ENCODE measurements at places on chromosomes 3 and 15.

GRCh38 chr3:114624047-114624445 lies 330.2 kb downstream of the TIGIT start:
- no peak for DNase-seq

GRCh38 chr15:55241891-55242290 lies 45.1 kb upstream of the RSL24D1 start:
- DNase-seq = no peak

DNA sequence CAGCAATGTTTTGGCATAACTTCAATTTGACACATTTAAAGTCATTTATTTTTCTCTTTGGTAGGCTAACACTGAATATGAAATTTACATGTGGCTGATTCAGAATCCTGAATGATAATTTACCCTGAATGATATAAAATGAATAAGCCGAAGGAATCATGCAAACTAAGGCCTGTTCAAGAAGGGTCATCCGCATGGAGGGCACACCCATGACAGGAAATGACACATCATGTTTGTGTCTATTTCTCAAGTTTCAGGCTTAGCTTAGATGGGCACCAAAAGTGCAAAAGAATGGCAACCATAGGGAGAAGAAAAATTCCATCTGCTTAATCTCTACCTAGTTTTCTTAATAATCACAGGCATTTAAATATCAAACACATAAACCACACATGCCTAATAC lies 141.5 kb downstream of the DUT start:
- DNase-seq = no peak

DNA sequence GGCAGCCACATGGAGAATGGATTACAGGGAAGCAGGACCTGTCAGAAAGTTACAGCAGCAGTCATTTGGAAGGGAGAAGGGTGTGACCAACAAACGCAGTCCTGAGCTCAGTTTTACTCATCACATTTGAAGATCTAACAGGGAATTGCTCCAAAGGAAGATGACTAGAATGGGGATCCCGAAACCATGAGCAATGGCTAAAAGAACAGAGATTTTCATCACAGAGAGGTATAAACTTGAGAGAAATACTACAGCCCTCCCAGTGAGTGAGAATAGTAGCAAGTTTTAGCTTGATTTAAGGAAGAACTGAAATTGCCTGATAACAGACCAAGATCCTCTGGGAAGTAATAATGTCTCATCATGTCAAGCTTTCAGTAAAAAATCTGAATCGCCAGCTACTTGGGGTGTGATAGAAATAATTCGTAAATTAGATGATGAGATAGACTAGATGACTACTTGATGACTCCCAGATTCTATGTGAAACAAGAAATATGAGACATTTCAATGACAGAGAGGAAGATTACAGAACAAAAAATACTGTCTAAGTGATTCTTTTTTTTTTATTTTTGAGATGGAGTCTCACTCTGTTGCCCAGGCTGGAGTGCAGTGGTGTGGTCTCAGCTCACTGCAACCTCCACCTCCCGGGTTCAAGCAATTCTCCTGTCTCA lies 16.9 kb downstream of the CD47 start:
- no peak for DNase-seq

- no peak for DNase-seq
Observed at GRCh38 chr15:79540551-79540950, 108.4 kb downstream of the MINAR1 start.

DNA sequence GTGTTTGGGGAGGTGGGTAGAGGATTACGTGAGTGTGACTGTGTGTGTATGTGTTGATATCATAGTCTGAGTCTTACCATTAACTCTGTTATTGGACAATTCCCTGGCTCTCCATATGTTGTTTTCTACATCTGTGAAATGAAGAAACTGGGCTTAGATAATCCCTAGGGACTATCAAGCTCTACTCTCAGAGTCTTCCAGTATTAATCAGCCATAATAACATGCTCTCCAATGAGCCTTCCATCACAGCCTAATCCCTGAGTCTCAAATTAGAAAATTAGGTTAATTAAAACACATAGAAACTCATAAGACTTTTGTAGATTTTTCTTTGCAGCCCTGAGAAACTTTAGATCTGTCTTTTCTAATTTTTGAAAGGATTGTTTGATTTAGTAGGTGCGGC lies 404.2 kb upstream of the RARB start:
- no peak for DNase-seq

DNA sequence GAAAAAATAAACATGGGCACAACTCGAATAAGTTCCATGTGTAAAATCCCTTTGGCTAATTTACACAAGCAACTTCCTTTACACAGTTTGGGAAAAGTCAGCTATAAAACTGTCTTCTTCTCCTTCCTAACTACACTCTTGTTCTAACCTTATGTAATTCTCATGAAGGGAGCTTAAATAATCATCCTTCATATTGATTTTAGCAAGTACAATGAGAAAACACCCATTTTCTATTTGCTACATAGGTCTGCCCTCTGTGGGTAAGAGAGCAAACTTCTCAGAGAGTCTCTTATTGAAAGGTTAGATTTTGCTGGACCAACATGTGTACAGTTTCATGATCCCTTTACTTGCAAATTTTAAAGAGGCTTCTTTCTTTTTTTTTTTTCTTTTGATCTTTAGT lies 398.5 kb downstream of the ROBO1 start:
- DNase-seq = no peak

DNA sequence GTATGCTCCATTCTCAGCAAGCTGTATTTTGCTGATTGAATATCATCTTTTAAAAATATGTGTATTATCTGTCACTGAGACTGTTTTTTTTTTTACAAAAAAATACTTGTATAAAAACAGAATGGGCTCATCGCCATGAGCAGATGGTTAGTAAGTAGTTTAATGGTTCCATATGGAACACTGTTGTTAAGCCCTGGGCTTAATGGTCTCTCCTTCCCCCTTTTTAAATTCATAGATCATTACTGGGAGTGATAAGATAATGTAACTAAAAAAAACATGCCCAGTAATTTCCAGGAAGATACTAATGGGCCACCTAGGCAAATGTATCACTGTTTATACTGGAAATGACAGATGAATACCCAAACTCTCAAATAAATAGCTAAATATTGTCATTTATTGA lies 95.3 kb upstream of the TPRG1 start:
- DNase-seq = no peak

DNA sequence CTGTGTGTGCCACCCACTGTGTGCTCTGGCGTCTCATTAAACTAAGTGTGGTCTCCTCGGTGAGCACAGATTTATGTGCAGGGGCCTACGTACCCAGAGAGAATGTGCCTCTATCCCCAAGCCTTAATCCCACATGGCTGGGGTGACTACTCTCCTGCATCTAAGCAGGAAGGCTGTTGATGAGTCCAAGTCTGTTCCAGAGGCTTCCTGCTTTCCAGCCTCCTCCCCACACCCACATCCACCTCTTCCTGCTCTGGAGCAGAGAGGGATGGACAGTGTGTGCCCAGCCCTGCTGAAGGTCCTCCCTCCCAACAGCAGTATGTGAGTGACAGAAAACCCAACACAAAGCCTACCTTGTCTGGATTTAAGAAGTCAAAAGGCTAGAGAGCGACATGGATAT lies 38.8 kb upstream of the BCL2L10 start:
- DNase-seq = no peak

DNA sequence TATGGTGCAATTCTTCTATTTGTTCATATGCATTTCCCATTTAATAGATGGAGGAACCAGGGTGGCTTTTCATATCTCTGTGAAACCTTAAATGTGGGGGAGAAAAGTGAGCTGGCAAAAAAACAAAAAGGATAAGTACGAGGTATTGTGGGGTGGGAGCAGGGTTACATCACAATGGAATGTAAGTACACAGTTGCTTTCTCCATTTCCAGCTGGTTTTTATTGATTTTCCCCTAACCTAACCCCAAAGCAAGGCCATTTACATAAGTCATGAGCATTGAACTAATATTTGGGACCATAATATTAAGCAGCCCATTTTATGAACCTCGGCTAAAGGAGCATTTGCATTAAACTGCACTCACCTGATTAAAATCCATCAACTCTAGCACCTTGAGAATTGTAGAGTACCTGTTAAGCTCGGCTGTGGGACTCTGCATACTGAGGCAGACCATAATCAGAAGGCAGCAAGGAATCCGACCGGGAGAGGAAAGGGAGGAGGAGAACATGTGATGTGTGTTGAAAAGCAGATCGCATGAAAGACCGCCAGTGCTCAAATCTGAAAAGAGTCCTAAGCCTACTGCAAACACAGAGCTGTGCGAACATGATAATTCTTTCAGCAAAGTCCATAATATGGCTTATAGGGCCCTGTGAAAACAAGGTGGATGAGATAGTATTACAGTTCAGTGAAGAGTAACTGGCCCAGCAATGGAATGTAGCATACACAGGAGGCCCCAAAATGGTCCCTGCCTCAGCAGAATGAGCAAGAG lies 513.4 kb downstream of the FHIT start:
- DNase-seq = no peak

DNA sequence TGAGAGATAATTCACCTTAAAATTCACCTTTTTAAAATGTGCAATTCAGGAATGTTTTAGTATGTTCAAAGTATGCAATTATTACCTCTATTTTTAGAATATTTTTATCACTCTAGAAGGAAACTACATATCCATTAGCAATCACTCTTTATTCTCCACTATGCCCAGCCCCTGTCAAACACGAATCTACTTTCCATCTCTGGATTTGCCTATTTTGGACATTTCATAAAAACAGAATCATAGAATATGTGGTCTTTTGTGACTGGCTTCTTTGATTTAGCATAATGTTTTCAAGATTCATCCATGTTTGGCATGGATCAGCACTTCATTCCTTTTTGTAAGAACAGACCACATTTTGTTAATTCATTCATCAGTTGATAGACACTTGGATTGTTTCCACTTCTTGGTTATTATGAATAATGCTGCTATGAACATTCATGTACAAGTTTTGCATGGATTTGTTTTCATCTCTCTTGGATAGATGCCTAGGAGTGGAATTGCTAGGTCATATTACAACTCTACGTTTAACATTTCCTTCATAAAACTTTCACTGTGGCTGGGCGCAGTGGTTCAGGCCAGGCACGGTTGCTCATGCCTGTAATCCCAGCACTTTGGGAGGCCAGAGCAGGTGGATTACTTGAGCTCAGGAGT lies 12.7 kb downstream of the HMCES start:
- DNase-seq = no peak

- DNase-seq = no peak
Observed at GRCh38 chr3:35592589-35593295, 46.6 kb upstream of the ARPP21 start.

DNA sequence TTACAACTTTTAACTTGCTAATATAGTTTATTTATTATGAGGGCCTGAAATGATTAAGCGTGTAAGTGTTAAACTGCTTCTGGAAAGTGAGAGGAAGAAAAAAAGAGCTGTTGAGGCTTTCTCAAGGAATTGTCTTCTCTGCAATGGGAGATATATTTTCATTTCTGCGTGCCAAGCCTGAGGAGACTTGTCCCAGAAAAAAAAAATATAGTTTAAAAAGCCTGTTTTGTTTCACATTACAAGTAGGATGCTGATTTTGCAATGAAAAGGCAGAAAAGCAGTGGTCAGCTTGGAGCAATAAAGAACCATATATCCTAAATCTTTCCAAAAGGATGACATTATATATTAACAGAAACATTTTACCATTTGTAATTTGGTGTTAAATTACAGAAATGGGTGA lies 115.5 kb downstream of the GMNC start:
- DNase-seq = no peak

GRCh38 chr3:105527949-105528348 lies 161.2 kb downstream of the ALCAM start:
- no peak for DNase-seq

DNA sequence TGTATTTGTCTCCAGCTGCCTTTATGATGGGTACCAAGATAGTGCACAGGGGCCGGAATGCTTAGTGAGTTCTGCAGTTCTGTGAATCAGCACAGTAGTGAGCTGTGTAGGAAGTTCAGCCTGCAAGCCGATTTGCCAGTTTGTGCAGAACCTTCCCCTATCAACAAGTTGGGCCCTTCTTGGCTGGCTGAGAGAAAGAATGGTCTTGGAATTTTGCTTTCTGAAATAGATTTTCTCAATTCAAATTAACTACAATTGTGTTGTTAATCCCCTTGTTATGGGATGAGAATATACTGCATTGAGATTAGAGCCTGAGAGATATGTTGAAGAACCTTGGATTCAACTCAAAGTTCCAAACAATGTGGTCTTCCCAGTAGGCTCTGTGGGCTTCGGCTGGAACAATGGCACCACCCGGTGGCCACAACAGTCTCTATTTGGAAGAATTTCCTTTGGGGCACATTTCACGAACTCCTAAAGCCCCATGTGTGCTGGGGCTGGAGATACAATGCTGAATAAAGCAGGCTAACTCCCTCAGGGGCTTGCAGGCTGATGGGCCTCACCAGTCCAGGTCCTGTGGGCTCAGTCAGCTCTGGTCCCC lies 59.1 kb downstream of the TRIM42 start:
- no peak for DNase-seq

DNA sequence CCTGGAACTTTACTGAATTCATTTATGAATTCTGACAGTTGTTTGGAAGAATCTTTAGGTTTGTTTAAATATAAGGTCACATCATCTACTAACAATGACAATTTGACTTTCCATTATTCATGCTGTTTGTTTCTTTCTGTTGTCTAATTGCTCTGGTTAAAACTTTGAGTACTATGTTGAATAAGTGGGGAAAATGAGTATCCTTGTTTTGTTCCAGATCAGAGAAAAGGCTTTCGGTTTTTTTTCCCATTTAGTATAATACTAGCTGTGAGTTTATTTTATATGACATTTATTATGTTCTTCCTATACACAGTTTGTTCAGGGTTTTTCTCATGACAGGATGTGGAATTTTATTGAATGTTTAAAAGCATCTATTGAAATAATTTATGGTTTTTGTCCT lies 11.3 kb upstream of the TUBGCP5 start:
- DNase-seq = no peak

DNA sequence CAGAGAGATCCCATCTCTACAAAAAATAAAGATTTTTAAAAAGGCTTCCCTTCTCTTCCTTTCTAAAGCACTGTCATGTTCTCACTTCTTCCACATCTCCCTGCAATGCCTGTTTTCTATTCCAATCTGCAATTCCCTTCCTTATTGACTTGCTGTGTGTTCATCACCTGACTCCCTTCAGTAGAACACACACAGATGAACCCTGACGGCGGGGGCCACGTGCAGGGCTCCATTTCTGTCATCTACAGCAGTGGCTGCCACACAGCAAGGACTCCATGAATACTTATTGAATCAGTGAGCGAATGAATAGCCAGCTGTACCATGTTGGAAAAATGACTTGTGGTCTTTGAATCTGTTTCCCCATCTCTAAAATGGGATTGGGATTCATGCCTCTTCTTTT lies 26.1 kb downstream of the BHLHE40 start:
- DNase-seq = no peak
